ENCODE measurements at places on chromosomes 16 and 17.

DNA sequence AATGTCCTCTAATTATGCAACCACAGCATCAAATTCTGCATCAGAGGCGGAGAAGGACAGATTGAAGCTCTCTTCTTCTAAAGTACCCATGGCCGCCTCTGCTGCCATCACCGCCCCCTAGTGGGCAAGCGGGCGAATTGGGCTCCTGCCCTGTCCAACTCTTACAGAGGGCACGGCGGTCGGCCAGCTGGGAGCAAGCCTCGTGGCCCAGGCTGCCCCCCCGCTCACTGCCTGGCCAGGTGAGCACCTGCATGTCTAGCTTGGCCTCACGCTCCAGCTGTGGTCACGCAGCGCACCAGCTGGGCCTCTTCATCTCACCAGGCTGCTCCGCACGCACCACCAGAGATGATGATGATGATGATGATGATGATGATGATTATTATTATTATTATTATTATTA, 146.1 kb upstream of the TOM1L1 start:
- no peak for DNase-seq

GRCh38 chr16:55465077-55465896, 13.7 kb upstream of the MMP2 start:
- peak; percentile 78 for DNase-seq

- DNase-seq = no peak
Measured at GRCh38 chr16:23865853-23866252, 30.1 kb downstream of the PRKCB start.

GRCh38 chr17:57234739-57235092, 21.6 kb upstream of the MSI2 start:
- no peak for DNase-seq

DNA sequence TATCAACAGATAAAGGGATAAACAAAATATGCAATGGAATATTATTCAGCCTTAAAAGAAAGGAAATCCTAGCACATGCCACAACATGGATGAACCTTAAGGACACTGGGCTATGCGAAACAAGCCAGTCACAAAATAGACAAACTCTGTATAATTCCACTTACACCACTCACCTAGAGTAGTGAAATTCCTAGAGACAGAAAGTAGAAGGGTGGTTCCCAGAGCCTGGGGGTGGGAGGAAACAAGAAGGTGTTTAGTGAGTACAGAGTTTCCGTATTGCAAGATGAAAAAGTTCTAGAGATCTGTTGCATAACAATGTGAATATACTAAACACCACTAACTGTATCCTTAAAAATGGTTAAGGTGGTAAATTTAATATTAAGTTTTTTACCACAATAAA, 10.0 kb downstream of the SPOP start:
- DNase-seq = no peak

DNA sequence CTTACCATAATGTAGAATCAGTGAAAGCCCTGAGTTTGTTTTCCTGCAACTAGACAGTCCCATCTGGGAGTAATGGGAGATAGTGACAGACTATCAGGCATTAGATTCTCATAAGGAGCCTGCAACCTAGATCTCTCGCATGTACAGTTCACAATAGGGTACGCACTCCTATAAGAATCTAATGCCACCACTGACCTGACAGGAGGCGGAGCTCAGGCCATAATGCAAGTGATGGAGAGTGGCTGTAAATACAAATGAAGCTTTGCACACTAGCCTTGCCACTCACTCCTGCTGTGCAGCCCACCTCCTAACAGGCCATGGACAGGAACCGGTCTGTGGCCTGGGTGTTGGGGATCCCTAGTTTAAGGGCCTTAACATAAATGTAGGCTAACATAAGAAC, 21.4 kb downstream of the THUMPD1 start:
- no peak for DNase-seq

GRCh38 chr17:75087558-75088453, at the start of gene SLC16A5:
TSS of gene SLC16A5 (plus strand) at chr17:75087954. CDS start at chr17:75093637, 5,683 bp downstream.
- peak; percentile 97 for DNase-seq

DNA sequence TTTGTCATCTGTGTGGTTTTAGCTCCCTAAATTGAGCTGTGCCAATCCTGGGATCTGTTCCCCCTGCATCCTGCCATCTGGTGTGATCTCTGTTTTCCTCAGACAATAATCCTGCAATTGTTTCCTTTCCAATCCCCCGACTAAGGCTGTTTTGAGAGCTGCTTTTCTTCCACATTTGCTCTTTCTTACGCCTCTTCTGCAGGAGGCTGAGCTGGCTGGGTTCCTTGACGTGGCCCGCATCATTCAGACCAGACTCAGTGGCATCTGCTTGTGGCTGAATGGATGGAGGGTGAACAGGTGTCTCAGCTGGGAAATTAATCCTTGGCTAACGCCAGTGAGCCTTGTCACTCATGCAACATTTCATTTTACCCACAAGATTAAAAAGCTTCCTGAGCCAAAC, 9.8 kb upstream of the MED9 start:
- DNase-seq = no peak

- DNase-seq = no peak
Measured at GRCh38 chr17:44374306-44375195, 10.9 kb upstream of the FAM171A2 start.

- no peak for DNase-seq
Measured at GRCh38 chr17:83068641-83069570, 10.5 kb upstream of the METRNL start.

- peak; percentile 77 for DNase-seq
Measured at GRCh38 chr17:66507103-66507923, 204.9 kb downstream of the PRKCA start.

DNA sequence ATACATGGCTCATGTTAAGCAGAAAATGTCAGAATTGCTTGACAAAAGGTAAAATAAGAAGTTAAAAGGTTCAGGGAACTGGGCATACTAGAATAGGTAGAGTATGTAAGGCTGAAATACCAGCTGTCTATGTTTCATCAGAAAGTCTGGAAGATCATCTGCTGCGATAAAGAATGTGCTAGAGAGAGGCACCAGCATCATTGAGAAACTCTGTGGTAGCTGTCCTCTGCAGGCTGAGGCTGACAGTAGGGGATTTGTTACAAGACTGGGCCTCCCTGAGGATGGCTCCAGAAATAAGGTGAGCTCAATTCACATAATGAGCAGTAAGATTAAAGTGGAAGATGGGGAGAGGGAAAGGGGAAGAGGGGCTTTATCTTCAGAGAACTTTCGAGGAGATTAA, 4.5 kb upstream of the ZNF287 start:
- DNase-seq = no peak

- DNase-seq = no peak
Measured at GRCh38 chr17:57668332-57668731, 76.8 kb downstream of the CCDC182 start.

- no peak for DNase-seq
Measured at GRCh38 chr17:4261452-4261851, 2.3 kb downstream of the ANKFY1 start.

GRCh38 chr16:71746442-71747046, 22.0 kb upstream of the PHLPP2 start:
- DNase-seq = peak; percentile 29

DNA sequence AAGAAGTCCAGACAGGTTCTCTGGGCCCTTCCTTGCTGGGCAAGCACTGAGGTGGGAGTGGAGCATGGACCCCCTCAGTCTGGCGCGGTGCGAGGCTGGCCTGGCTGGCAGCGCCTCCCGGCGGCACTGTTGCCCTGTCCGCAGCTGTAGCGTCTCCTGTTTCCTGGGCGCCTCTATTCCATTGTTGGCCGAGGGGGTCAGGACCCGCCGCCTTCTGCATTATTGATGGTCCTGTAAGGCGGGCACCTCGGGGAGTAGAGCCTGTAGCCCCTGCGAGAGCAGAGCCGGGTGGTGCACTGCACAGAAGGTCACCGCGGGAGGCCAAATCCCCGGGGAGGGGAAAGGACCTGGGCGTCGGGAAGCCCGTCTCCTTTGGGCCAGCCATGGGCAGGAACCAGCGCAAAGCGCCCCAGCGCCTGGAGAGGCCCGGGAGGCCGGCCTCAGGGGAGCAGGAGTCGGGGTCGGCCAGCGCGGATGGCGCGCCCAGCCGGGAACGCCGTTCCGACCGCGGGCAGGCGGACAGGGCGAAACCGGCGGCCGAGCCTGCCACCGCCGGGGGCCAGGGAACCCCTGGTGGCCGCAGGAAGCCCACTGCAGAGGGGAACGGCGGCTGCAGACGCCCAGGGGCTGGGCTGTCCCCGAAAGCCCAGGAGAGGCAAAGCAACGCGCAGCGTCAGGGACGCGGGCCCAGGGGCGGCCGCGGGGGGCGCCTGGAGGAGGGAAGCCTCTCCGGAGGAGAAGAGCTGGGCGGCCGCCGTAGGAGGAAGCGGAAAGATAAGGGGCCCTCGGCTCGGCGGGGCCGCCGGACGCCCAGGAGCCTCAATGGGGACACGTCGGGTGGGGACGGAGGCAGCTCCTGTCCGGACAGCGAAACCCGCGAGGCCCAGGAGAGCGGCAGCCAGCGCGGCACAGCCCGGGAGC, at the start of gene MYO15B:
Gene MYO15B (plus strand): TSS at position 126 of the 921 bp plus-strand sequence. CDS start 258 bp downstream, at position 384.
- no peak for DNase-seq

DNA sequence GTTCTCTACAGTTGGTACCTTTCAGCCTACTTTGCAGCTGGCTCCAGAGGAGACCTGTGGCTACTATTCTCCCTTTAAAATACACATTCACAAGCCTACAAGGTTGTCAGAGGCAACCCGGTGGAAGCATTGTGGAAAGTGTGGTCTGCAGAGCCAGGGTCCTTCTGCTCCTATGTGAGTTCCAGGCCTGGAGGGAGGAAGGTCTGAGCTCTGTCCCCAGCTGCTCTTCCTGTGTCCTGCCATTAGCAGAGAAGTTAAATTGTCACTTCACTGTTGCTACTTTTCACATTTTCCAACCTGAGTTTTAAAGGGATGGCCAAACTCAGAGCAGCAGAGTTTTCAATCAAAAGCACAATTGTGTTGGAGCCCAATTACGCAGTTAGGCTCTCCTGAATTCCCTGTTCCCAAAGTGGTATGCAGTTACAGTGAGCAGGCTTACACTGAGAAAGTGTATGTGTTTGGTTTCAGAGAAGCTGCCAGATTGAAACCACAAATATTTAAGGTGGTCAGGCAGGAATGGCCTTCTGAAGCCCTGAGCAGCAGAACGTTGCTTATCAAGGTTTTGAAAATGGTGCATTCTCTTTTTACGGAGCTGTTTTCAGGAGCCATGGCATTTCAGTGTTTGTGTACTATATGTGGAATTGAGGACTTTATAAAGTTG, 25.0 kb downstream of the MAP3K3 start:
- DNase-seq = peak; percentile 27

GRCh38 chr16:52497067-52497816, 49.7 kb downstream of the TOX3 start:
- no peak for DNase-seq

GRCh38 chr17:10001306-10001873, 96.3 kb upstream of the RCVRN start:
- DNase-seq = no peak

GRCh38 chr16:46859719-46860152, 24.4 kb upstream of the GPT2 start:
- peak; percentile 91 for DNase-seq

GRCh38 chr16:11256661-11257130, 692 bp upstream of the SOCS1 start:
- peak; percentile 70 for DNase-seq

- DNase-seq = no peak
Measured at GRCh38 chr16:11748404-11749254, 6.0 kb upstream of the TXNDC11 start.

DNA sequence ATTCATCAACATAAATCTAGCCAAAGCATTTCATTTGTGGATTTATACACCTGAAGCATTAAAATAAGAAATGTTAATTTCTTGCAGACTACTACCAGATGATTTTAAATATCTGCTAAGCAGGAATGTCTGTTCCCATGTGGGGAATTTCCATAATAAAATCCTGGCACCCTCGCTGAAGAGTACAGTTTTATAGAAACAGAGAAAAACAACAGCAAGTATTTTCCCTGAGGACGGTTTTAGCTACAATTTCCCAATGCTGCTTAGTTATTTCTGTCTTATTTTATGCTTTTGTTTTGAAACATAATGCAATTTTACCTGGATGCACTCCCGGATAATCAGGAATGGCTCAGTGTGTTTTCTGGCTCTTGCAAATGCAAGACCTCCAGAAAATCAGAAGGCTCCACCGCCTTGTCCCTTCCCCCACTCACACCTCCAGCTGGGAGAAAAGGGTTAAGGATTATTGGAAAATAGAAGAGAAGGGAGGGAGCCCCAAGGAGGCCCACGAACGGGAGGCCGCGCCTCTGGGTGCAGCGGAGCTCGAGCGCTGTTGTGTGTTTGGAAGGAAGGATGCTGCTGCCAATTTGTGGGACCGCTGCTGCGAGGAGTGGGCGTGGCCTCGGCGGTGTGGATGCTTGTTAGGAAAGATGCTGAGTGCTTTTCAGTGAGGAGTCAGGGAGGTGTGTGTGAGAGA, at the start of gene CNTNAP4:
Gene CNTNAP4 (plus strand): TSS at position 657 of the 694 bp plus-strand sequence. CDS start 262 bp downstream, outside the sequence.
- no peak for DNase-seq

GRCh38 chr17:1449412-1449967, 6.5 kb downstream of the CRK start:
- no peak for DNase-seq

- no peak for DNase-seq
Measured at GRCh38 chr16:22946433-22946832, 132.5 kb downstream of the HS3ST2 start.

- DNase-seq = no peak
Measured at GRCh38 chr17:27634776-27635175, 3.8 kb downstream of the LGALS9 start.

- no peak for DNase-seq
Measured at GRCh38 chr16:58266336-58266735, 28.5 kb downstream of the PRSS54 start.

DNA sequence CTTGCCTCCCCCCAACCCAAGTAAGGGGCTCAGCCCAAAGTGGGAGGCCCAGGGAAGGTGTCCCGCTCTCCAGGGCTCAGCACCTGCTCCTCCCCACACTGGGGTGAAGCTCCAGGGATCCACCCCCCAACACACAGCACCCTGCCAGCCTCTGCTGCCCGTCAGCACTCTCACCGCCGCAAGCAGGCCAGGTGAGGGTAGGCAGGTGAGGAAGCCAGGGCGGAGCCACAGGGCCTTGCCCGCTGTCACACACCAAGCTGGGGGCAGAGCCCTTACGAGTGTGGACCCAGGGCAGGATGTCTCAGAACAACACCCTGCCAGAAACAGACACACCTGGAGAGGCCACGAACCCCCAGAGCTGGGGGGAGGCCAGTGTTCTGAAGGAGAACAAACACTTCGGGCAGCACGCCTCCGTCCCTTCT, 19.5 kb downstream of the PLLP start:
- DNase-seq = no peak

GRCh38 chr16:48188449-48189102, 32.8 kb upstream of the ABCC12 start:
- no peak for DNase-seq

GRCh38 chr17:41796121-41796895, 9.8 kb upstream of the JUP start:
- no peak for DNase-seq

DNA sequence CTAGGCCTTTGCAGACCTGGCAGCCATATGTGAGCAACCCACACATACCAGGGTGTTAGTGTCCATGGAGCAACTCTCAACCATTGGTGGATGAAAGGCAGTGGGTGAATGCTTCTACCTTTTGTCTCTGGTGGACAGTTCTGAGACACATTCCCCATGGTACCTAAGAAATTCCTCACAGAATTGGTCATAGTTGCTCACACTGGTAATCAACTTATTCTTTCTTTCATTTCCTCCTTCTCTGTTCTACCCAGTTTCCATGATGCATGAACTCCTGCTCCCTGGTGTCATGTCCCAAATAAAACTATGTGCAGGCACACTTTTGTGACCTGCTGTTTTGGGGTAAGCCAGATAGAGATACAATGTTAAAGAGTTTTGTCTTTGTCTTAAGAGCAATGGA, 33.2 kb upstream of the MPHOSPH6 start:
- DNase-seq = no peak

GRCh38 chr17:13671771-13672170, 70.0 kb upstream of the HS3ST3A1 start:
- peak; percentile 36 for DNase-seq
